ENCODE measurements at places on chromosomes 4 and X.

- DNase-seq = no peak
- H3K4me1 ChIP-seq = no peaks in the 10 kb centered on the region
- H3K27me3 ChIP-seq = no peaks in the 10 kb centered on the region
- H3K4me3 ChIP-seq = no peak overlapping the region
- H3K36me3 ChIP-seq = no peaks in the 10 kb centered on the region
Observed at GRCh38 chrX:123476611-123477219, 256.1 kb downstream of the THOC2 start.

GRCh38 chrX:122579526-122579925 is 604.6 kb upstream of the GRIA3 start:
- H3K36me3 ChIP-seq = no peaks in the 10 kb centered on the region
- no peak overlapping the region for H3K4me3 ChIP-seq
- DNase-seq = no peak
- H3K27ac ChIP-seq = no peak overlapping the region
- no peaks in the 10 kb centered on the region for H3K4me1 ChIP-seq
- H3K27me3 ChIP-seq = no peaks in the 10 kb centered on the region

DNA sequence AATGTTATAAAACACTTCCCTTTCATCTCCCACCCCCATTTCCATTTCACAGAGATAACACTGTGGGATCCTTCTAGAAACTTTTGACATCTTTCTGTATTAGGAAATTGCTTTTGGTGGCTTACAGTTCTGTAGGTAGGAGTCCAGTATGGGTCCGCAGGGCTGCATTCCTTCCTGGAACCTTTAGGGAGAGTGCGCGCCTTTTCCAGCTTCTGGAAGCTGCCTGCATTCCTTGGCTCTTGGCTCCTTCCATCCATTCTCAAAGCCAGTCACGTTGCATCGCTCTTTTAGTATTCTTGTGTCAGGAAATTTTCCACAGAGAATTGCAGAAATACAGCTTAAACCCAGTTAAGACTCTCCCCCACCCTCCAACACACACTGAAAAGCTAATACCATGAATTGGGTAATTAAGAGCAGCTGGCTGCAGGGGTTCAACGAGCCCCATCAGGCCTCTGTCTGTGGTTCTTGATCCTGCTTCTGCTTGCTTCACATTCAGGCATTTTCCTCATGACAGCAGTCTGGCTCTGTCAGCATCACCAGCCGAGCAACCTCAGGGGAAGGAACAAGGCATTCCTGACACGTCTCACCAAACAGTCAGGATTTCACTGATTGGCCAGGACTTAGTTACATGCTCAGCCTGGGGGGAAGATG is 48.8 kb downstream of the SEPTIN11 start:
- H3K4me1 ChIP-seq = no peaks in the 10 kb centered on the region
- no peak overlapping the region for H3K4me3 ChIP-seq
- no peaks in the 10 kb centered on the region for H3K27me3 ChIP-seq
- DNase-seq = no peak
- H3K36me3 ChIP-seq = no peaks in the 10 kb centered on the region

- H3K27me3 ChIP-seq = no peaks in the 10 kb centered on the region
- H3K36me3 ChIP-seq = no peaks in the 10 kb centered on the region
- H3K4me1 ChIP-seq = no peaks in the 10 kb centered on the region
Observed at GRCh38 chr4:27316176-27316575, 455.5 kb downstream of the STIM2 start.

DNA sequence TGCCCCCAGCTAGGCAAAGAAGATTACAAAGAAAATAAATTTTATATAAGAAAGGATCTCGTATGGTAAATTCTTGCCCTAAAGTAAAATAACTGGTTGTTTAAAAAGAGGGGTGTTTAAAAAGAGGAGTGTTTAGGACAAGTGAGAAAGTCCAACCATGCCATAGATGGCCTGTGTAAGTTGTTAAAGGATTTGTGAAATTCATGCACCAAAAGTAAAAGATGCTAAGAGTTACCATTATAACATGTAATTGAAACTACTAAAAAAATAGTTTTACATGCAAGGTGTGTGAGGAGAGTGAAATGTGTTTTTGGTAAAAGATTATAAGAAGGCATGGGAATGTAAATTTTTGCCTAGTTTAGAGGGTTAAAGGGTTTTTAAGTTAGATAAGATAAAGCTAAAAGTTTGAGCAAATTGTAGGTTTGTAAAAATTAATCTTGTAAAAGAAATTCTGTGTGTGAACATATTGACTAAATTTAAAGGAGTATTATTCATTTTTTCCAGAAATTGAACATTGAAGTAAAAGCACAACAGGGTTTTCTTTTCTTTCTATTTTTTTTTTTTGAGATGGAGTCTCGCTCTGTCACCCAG is 20.1 kb downstream of the HTT-AS start:
- DNase-seq = no peak
- H3K27me3 ChIP-seq = no peaks in the 10 kb centered on the region
- H3K36me3 ChIP-seq = no peaks in the 10 kb centered on the region
- no peaks in the 10 kb centered on the region for H3K4me1 ChIP-seq

DNA sequence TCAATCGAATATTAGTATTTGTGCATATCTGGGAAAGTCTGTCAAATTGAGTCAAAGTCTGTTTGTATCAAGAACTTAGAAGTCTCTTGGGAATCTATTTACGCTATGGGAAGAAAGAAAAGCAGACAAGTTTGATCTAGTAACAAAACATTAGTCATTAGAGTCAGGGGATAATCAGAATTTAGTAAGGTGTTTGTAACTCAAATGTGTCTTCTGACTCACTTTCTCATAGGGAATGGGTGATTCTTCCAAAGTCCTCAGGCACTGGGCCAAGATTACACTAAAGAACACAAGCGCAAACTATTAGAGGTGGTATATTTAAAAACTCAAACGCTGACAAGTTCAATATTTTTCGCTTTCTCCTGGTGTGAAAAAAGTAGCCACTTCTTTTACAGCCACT is 926.5 kb downstream of the PDHA2 start:
- H3K27me3 ChIP-seq = no peaks in the 10 kb centered on the region
- no peak overlapping the region for H3K4me3 ChIP-seq
- H3K4me1 ChIP-seq = no peaks in the 10 kb centered on the region
- DNase-seq = no peak
- no peak overlapping the region for H3K27ac ChIP-seq
- H3K36me3 ChIP-seq = no peaks in the 10 kb centered on the region

- no peak for DNase-seq
- no peaks in the 10 kb centered on the region for H3K4me1 ChIP-seq
- no peak overlapping the region for H3K27ac ChIP-seq
- no peaks in the 10 kb centered on the region for H3K27me3 ChIP-seq
- H3K36me3 ChIP-seq = no peaks in the 10 kb centered on the region
Observed at GRCh38 chrX:17842769-17843525, 18.2 kb downstream of the RAI2 start.

DNA sequence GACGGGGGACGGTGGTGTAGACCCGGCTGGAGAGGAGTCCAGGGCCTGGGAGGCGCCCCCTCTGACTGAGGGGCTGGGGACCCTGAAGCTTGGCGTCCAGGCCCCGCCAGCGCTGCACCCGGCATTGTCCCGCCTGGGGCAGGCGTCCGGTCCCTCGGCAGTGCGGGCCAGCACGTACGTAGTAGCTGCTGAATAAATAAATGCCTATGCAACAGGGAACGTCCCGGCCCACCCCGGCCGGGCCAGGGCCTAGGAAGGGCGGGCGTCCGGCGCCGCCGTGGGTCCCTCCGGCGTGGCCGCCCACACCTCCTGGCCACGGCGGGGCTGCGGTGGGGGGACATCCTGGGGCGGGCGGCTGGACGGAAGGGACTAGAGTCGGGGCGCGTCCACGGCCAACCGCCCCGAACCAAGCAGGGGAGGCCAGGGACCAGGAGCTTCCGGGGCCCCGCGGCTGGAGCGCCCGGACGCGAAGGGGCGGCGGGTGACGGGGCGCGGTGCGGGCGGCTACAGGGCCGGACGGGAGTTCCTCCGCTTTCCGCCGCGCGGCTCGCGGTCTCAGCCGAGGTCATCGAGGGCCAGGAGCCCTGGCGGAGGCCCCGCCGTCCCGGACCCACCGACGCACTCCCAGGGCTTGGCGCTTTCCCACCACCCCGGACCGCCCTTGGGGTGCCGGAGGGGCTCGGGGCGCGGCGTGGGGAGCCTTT is 886 bp upstream of the WWC2 start:
- H3K27me3 ChIP-seq = no peaks in the 10 kb centered on the region
- H3K4me1 ChIP-seq = peaks cover 2% of the 10 kb centered on the region
- DNase-seq = peak; percentile 50
- H3K27ac ChIP-seq = peak overlapping the region; percentile 96
- peak overlapping the region; percentile 82 for H3K4me3 ChIP-seq

DNA sequence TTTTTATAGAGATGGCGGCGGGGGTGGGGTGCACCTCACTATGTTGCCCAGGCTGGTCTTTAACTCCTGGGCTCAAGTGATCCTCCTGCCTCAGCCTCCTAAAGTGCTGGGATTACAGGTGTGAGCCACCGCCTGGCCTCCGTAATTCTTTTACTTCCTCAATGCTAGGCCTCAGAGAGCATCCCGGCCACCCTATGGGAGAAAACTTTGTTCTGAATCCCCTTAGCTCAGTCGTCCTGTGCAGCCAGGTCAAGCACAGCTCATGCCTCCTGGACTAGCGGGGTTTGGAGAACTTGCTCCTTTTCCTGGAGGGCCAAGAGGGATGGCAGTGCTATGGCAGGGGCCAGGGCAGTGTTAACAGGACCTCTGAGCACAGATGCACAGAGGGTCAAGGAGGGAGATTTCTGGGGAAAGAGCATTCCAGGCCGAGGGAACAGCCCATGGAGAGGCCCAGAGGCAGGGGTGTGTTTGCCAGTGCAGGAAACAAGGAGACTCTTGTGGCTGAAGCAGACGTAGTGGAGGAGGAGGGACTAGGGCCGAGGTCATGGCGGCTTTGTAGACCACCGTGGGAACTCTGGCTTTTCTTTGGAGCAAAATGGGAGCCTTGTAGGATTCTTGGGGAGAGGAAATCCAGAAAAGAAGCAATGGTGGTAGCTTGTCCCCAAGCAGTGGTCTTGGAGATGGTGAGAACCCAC is 9.8 kb upstream of the TNIP2 start:
- no peak overlapping the region for H3K4me3 ChIP-seq
- H3K36me3 ChIP-seq = no peaks in the 10 kb centered on the region
- no peak overlapping the region for H3K27ac ChIP-seq
- no peak for DNase-seq

DNA sequence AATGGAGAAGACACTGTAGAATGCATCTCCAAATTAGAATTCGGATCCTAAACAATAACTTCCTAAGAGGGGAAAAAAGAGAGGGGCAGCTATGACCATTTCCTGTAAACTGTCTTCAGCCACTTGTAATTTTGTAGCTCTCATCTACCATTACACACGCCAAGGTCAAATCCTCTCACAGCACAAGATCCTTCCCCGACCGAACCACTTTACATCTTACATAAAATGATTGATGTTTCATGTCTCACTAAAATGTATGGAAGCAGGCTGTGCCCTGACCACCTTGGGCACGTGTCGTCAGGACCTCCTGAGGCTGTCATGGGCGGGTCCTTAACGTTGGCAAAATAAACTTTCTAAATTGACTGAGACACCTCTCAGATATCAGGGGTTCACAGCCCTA is 24.1 kb upstream of the PBDC1 start:
- no peaks in the 10 kb centered on the region for H3K36me3 ChIP-seq
- no peaks in the 10 kb centered on the region for H3K27me3 ChIP-seq
- peak overlapping the region; percentile 81 for H3K27ac ChIP-seq
- DNase-seq = peak; percentile 5

- H3K36me3 ChIP-seq = no peaks in the 10 kb centered on the region
- no peaks in the 10 kb centered on the region for H3K27me3 ChIP-seq
- no peak overlapping the region for H3K27ac ChIP-seq
- H3K4me3 ChIP-seq = no peak overlapping the region
Observed at GRCh38 chr4:114087596-114088230, 108.3 kb upstream of the ARSJ start.

DNA sequence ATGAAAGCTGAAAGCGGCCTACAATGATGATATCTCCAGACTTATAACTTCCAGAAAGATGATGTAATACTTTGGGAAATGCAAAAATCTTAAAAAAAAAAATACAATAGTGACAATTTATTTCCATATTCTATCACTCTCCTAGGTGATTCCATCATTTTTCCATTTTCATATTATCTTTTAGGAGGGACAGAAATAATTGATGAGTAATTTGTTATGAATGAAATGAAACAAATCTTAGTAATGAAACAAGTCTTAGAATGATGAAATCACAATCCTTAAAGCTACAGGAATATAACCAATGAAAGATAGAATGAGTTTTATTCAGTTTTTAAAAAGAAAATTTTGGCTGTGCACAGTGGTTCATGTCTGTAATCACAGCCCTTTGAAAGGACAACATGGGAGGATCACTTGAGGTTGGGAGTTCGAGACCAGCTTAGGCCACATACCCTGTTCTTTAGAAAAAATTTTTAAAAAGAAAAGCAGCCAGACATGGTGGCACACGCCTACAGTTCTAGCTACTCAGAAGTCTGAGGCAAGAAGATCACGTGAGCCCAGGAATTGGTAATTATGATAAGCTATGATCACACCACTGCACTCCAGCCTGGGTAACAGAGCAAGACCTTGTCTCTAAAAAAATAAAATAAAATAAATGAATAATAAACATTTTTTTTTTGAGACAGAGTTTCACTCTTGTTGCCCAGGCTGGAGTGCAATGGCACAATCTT is 21.7 kb downstream of the CLOCK start:
- H3K4me1 ChIP-seq = no peaks in the 10 kb centered on the region
- no peaks in the 10 kb centered on the region for H3K36me3 ChIP-seq
- no peak for DNase-seq
- no peak overlapping the region for H3K4me3 ChIP-seq
- H3K27me3 ChIP-seq = no peaks in the 10 kb centered on the region
- H3K27ac ChIP-seq = no peak overlapping the region

DNA sequence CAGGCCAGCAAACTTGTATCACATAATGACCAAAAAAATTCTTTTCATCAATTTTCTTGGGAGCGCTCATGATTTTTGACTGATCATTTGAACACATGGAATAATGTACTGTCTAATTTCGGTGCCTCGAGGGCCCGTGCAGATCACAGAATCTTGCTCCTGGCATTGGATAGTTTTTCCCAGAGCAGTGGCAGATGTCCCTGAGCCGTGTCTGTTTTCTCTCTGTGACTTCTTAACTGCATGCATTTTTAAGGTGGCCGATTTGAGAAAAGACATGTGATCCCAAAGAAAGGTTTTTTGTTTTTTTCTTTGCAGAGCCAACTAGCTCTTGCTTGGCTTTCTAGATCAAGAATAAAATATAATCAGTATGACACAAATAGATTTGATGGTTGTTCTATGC is 19.7 kb downstream of the GPRIN3 start:
- DNase-seq = no peak
- no peak overlapping the region for H3K27ac ChIP-seq
- no peaks in the 10 kb centered on the region for H3K4me1 ChIP-seq
- no peaks in the 10 kb centered on the region for H3K27me3 ChIP-seq
- no peak overlapping the region for H3K4me3 ChIP-seq
- no peaks in the 10 kb centered on the region for H3K36me3 ChIP-seq

GRCh38 chrX:29530501-29530900 is 684.9 kb upstream of the MAGEB2 start:
- H3K36me3 ChIP-seq = no peaks in the 10 kb centered on the region
- DNase-seq = no peak
- no peaks in the 10 kb centered on the region for H3K4me1 ChIP-seq
- H3K27ac ChIP-seq = no peak overlapping the region
- H3K27me3 ChIP-seq = no peaks in the 10 kb centered on the region
- H3K4me3 ChIP-seq = no peak overlapping the region

GRCh38 chr4:110484767-110485166 is 8.8 kb downstream of the ENPEP start:
- no peak overlapping the region for H3K4me3 ChIP-seq
- H3K27me3 ChIP-seq = no peaks in the 10 kb centered on the region
- no peak for DNase-seq
- no peaks in the 10 kb centered on the region for H3K36me3 ChIP-seq
- no peaks in the 10 kb centered on the region for H3K4me1 ChIP-seq
